ENCODE measurements at places on chromosomes 2 and 18.

DNA sequence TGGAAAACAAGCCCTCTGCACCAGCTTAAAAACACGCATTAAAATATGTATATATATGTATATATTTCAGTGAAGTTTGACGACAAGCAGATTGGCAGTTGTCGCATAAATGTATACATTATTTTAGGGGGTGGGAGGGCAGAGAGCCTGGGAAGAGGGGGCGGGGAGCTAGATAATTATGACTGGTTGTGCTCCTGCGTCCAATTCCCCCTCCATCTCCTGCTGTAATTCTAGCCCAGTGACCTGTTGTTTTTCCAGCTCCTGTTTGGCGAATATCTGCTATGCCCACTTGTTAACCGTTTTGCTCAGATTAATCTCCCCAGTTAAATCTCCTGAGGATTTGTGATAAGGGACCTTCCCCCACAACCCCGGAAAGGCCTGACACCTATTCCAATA is 656 bp downstream of the UNC80 start:
- DNase-seq, result no peak

DNA sequence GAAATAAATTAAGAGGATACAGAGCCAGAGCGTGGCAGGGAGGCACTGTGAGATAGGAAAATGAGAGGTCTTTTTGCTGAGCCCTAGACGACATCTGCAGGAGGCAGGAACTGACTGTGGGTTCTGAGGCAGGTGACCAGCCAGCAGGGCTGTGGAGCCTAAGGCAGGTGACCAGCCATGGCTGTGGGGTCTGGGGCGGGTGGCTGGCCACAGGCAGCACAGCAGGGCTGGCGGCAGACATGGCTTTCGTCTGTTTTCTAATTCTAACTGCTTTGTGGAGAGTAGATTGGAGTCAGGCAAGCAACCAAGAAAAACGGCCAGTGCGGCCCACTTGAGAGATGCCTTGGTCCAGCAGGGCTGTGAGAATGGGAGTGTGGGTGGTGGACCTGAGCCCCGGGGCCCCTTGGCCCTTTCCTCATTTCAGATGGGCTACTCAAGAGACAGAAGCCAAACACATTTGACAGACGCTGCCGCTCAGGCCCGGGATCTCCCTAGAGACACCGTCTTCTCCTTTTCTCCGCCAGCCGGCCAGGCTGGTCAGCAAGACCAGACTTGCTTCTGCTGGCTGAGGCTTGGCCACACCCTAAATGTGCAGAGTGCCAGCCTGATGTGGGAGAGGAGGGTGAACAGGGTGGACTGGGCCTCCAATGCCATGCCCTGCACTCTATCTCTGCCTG is 19.7 kb upstream of the GNAL start:
- DNase-seq, result no peak

- no peak for DNase-seq
These were observed 251.8 kb downstream of the ZEB2 start for GRCh38 chr2:144268036-144268678.

GRCh38 chr2:1625281-1626001 is 118.9 kb downstream of the PXDN start:
- DNase-seq, result peak; percentile 71

DNA sequence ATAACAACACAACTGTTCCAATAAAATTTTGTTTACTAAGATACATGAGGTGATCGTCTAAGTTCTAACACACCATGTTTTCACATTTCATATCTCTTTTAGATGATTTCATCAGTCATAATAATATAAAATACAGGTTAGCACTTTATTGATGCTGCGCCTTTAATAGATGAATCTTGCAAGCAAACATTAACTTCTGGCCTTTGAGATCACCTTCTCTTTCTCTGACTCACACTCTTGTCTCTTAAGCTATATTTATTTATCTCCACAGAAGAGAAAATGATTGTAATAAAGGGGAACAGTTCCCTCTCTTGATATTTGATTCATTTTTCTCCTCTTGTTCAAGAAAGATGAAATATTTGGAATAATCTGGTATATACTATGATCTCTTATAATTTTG is 603.3 kb upstream of the POU3F3 start:
- no peak for DNase-seq

GRCh38 chr18:63578357-63578958 is 8.7 kb upstream of the SERPINB13 start:
- no peak for DNase-seq

DNA sequence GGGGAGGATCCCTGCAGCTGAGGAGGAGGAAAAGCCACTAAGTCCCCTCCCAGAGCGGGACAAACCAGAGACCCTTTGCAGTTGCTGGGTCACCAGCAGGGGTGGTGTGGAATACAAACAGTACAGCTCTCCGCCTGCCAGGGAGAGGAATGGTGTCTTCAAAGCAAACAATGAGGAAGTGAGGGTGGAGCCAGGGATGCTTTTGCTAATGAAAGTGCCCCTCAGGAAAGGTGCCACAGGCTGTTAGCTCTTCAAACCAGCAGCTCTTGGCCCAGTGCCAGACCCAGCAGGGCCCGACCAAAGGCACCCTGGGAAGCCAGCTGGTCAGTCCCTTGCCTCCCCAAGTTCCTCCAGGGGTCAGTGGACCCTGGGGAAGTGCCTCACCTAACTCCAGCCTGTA is 102.8 kb downstream of the HIBCH start:
- DNase-seq, result no peak

- peak; percentile 96 for DNase-seq
These were observed 502 bp downstream of the TUBB6 start for GRCh38 chr18:12308386-12309100.

DNA sequence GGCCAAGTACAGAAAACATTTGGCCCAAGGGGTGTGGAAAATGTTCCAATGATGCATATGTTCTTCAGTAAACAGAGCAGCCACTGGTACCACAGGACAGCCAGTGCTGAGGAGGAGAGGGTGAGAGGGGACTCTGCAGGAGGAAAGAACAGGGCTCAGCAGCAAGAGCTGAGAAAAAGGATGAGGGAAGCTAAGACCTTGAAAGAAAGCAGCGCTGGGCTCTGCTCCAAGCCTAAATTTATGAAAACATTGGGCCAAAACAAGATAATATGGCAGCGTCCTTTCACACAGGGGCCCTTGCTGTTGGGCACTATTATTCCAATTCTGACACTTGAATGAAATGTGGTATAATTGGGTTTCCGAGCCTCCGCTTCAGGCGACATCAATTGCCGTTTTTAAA is 939.0 kb upstream of the FANCL start:
- DNase-seq, result no peak

- DNase-seq, result no peak
These were observed 239.8 kb downstream of the BCL11A start for GRCh38 chr2:60313470-60314172.

DNA sequence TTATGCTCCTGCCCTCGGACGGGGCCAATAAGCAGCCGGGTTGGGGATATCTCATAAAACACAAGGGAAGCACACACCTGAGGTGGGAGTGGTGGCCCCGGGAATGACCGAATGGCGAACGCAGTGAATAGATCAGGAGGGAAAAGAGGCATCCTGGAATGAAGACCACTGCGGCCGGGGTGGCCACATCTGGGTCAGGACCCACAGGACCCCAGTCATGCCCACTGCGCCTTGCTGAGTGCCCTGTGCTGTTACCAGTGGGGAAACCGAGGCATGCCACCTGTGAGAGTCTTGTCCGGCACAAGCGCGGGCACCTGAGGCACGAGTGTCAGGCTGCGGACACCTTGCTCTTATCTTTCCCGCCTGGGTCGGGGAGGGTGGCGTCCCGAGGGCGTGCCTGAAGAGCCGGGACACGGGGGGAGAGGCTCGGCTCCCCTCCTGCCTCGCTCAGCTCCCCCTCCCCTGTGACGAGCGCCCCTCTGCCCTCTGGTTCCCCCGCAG is 1.6 kb downstream of the PDCD1 start:
- DNase-seq, result no peak

DNA sequence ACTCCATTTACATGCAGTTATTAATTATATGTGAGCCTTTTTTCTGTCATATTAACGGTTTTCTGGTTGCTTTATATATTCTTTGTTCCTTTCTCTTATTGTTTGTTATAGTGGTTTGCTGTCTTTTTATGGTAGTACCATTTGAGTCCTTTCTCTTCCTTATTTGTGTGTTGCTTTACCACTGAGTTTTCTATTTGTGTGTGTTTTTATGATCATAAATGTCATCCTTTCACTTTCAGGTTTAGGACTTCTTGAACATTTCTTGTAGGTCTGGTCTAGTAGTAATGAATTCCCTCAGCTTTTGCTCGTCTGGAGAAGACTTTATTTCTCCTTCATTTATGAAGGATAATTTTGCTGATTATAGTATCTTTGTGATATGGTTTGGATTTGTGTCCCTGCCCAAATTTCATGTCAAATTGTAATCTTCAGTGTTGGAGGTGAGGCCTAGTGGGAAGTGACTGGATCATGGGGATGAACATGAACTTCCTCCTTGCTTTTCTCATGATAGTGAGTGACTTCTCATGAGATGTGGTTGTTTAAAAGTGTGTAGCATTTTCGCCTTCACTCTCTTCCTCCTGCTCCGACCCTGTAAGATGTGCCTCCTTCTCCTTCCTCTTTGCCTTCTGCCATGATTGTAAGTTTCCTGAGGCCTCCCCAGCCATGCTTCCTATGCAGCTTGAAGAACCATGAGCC is 11.5 kb downstream of the GCC2 start:
- DNase-seq, result no peak

DNA sequence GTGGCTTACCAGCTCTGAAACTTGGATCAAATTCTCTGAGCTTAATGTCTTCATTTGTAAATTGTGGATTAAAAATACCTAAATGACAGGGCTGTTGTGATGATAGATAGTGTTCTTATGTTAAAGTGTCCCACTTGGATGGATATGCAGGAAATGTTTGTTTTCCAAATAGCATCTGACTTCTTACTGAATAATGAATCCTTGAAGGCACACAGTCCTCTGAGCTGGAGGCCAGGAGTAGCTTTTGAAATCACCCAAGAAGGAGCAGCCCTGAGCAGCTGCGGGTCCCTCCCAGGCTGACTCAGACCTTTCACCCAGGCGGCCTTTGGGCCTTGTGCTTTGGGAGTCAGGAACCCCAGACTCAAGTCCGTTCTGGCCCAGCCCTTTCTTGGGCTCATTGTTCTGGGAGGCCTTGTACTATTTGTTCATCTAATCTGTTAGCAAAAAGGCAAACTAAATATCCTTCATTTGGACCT is 173.0 kb upstream of the GATA6 start:
- DNase-seq, result no peak

- no peak for DNase-seq
These were observed 40.6 kb downstream of the ACTR3 start for GRCh38 chr2:113930448-113930847.

GRCh38 chr18:44758861-44759631 is 78.4 kb downstream of the SETBP1 start:
- DNase-seq, result no peak

DNA sequence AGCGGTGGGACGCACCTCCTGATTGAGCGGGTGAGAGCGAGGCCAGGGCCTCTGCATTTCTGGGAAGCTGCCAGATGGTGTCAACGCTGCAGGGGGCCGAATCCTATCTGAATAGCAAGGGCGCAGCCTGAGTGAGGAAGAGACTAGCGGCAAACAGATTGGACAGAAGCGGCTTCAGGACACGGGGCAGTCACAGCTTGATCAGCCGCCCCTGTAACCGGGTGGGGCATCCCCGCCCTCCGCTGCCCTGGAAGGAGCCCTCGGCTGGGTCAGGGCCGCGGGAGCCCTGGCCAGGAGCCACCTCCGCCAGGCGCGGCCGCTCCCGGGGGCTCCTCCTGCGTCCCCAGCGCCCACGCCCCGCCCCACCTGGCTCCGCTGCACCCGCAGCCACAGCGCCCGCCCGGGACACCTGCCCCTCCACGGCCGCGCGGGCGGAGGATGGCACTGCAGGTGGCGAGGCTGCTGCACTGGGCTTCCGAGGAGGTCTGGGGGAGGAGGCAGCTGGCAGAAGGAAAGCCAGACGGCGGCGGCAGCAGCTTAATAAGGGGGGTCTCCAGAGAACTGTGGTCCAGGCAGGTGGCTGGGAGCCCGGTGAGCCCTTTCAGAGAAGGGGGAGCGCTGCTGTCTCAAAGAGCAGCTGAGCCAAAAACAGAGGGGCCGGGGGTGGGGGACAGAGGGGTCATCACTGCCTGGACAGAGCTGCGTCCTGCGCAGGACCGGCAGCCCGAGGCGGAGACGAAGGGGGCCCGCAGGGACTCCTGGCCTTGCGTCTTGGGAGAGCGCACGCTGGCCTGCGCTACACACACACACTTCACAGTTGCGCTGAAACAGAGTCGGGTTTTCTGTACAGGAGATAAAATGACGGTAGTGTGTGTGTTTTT is 18.8 kb upstream of the SOX11 start:
- DNase-seq, result no peak

DNA sequence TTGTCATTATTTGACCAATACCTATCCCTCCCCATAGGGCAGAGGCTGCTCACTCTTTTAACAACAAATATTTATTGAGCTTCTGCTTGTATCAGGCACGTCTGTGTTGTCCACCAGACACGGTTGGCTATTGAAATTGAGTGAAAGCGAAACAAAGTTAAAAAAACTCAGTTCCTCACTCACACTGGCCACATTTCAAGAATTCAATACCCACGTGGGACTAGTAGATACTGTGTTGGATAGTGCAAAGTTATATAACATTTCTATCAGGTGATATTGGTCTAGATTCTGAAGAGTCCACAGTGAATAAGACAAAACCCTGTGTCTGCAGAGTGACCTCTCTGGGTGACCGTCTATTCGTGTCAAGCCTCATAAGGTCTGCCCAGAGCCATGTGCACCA is 43.9 kb upstream of the GALR1 start:
- DNase-seq, result no peak

- no peak for DNase-seq
These were observed 101.9 kb downstream of the BIN1 start for GRCh38 chr2:127004893-127005600.

DNA sequence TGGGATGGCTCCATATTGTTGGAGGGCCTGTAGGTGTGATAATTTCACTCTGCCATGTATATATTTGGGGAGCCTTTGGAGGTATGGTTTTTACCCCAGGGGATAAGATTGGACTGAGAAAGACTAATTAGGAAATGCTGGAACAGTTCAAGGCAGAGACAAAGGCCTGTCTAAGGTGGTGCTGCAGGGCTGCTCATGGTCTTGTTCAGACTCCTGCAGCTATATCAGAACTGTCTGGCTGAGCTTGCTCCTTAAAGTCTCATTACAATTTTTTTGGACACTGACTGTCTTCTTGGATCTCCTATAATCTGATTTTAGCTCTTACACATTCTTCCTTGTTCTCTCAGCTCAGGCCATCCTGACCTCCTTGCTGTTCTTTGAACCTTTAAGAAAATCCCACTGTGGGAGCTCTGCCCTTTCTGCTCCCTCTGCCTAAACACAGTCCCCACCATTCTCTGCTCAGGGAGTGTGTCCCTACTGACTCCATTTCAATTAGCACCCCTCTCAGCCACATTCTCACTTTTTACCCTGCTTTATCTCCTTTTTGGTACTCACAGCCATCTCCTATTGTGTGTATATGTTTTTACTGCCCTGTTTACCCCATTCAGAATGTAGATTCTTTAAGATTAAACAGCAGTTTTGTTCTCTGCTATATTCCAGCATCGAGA is 468.7 kb upstream of the FANCL start:
- no peak for DNase-seq
